Right cardiac atrium (tissue), 5 donors: ENCODE measurements at places on chromosomes 4 and X.
A peak's percentile ranks its signal among the peaks of the same experiment; 100 is the strongest.

- no peak for DNase-seq
Measured at GRCh38 chr4:183507925-183508696, 3.3 kb downstream of the ING2 start.

- DNase-seq: peak; percentile 69
Measured at GRCh38 chr4:119646347-119647071, 17.9 kb upstream of the PDE5A start.

GRCh38 chr4:186587416-186588018 is 32.1 kb upstream of the MTNR1A start:
- peak; percentile 75 for DNase-seq

GRCh38 chr4:157964463-157964862 is 208.4 kb downstream of the GASK1B start:
- DNase-seq: no peak

DNA sequence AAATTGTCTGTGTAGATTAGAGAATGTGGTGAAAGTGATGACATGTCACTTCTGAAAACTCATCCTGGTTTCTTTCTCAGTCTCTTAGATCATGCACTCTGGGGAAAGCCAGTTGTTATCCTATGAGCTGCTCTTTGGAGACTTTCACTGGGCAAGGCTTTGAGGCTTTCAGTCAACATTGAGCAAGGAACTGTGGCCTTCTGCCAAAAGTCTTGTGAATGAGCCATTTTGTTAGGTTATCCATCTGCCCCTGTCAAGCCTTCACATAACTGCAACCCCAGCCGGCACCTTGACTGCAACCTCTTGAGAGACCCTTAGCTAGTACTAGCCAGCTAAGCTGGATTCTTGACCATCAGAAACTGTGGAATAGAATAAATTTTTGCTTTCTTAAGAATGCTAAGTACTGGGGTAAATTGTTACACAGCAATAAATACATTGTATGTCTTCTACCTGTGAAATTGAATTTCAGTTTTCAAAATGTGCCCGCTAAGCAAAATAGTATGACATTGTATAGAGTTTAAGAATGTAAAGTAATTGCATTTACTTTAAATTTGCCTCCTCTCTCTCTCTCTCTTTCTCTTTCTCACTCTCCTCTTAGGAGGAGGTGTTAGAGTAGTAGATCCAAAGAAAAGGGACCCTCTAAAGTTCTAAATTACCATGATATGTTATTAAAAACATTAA is 1273.0 kb downstream of the RAPGEF2 start:
- DNase-seq: no peak

DNA sequence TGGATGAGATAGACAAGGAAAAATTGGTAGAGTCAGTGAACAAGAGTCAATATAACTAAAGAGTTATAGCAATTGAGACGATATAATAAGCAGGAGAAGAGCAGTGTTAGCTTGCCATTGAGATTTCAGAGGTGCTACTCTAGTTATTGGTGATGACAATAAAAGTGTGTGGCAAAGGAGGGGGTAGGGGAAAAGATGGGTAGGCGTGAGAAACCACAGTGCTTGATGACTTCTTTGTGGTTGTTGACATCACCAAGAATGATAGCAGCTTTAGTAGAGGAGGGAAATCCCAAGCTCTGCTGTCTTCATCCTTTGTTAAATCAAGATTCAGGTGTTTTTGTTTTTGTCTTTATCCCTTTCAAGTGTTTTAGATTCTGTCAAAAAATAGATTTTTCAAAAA is 179.9 kb upstream of the PPP3CA start:
- DNase-seq: no peak

GRCh38 chr4:38069271-38069760 is 109.1 kb downstream of the PTTG2 start:
- peak; percentile 60 for DNase-seq

GRCh38 chr4:74615411-74615810 is 170.5 kb downstream of the AREG start:
- DNase-seq: no peak

- DNase-seq: no peak
Measured at GRCh38 chr4:8730159-8730558, 137.6 kb downstream of the CPZ start.

DNA sequence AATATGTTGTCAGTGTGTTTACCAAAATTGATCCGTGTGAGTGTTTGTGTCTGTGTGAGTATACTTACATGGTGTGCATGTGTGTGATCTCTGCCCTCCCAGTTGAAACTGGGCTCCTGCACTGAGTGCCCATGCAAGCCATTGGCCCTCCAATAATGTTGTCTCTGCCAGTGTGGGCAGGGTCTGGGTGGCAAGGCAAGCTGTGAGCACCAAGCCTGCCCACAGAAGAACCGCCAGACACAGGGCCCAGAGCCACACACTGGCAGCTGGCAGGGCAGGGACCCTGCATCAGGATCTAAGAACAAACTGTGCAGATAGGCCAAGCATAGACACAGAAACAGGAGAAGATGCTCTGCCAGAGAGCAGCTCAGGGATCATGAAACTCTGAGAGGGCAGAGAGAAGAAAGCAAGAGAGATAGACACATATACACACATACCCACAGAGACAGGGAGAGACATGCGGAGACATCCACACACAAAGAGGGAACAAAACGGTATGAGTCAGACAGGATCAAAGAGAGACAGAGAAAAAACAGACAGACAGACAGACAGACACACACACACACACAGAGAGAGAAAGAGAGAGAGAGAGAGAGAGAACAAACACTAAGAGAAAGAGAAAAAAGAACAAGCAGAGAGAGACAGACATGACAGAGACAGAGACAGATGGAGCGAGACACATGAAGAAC is 555.0 kb downstream of the MID1IP1 start:
- DNase-seq: no peak

- no peak for DNase-seq
Measured at GRCh38 chrX:37776987-37777325, 2.9 kb upstream of the CYBB start.

GRCh38 chr4:140271553-140271952 is 101.9 kb upstream of the SCOC start:
- no peak for DNase-seq

GRCh38 chr4:157185363-157185762 is 35.2 kb upstream of the GRIA2 start:
- no peak for DNase-seq

DNA sequence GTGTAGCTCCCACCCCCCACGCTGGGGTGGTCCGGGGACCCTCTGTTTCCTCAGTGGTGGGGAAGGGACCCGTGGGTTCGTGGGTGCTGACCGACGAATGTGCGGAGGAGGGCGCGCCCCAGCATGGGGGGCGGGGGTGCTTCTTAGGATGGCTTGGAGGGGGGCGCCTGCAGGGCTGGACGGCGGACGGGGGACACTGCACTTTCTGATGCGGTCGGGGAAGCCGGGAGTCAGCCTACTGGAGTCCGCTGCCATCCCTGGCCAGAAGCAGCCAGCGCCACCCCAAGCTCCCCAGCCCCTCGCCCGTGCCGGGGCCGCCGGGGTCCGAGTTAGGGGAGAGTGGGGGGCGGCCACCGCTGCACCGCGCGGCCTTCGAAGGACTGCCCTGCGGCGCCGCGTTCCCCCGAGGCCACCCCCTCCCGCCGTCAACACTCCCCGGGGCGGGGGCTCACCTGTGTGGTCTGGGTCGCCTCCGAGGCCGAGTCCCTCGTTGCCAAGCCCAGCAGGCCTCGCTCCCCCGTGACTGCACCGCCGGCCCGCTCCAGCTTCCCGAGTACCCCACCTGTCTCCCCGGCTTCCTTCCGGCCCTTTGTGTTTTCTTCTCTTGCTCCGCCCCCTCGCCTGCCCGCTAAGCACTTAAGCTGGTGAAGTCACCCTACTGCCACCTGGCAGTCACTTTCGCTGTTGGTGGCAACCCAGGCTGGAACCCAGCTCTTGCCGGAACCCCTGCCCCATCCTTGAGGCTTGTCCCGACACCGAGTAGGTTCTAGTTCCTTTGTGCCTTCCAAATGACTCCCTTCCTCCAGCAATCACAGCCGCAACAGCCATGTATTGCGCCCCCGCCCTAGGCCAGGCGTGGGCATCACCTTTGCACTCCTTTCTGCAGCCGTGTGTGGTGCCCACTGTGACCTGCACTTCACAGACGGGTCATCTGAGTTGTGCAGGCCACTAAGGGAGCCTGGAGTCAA is at the start of gene OCIAD2:
Gene OCIAD2, minus strand, starts transcription at position 569 of the 968 bp plus-strand sequence. CDS start 2,225 bp downstream, outside the sequence.
- peak; percentile 52 for DNase-seq

- DNase-seq: no peak
Measured at GRCh38 chrX:43500246-43500645, 155.9 kb upstream of the MAOA start.

DNA sequence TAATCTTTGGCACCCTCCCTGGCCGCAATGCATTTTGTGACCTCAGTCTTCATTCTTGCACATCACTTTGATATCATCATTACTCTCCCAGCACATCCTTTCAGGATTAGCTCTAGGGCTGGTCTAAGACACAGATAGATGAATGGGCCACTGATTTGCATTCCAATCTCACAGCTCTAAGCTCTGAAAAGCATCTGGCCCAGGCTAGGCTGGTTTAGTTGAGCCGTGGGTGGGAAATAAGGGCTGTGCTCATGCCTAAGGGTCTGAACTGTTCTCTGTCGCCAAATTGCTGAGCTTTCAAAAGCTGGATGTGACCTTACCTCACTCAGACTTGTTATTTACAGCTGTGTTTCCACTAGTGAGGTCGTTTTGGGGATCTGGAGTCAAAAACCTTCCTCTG is 30.0 kb upstream of the SLC9A7 start:
- no peak for DNase-seq
